ENCODE measurements at places on chromosomes 5 and 9.

DNA sequence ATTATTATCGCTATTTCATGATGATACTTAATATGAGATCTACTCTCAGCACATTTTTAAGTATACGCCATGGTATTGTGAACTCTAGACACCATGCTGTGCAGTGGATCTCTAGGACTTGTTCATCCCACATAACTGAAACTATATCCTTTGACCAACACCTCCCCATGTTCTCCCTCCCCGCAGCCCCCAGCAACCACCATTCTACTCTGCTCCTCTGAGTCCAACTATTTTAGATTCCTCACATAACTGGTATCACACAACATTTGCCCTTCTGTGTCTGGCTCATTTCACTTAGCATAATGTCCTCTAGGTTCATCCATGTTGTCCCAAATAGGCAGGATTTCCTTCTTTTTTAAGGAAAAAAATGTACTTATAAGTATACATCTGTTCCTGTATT is 6.6 kb upstream of the TBC1D2 start:
- DNase-seq, result no peak

DNA sequence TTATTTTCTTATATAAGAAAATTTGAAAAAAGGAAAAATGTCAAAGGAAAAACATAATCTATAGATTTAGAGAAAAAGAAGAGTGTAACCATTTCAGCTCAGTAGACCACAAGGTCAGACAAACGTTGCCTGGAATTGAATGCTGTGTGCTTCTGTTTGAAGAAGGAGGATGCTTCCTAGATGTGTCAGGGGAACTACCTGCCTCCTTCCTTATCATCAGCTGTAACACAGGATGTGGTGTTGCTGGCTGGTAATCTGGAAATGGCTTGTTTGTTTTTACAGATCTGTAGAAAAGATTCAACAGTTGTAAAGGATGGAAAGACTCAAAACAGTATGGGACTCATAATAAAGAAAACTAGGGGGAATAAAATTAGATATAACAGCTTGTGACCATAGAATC is 160.7 kb upstream of the MEF2C start:
- no peak for DNase-seq

DNA sequence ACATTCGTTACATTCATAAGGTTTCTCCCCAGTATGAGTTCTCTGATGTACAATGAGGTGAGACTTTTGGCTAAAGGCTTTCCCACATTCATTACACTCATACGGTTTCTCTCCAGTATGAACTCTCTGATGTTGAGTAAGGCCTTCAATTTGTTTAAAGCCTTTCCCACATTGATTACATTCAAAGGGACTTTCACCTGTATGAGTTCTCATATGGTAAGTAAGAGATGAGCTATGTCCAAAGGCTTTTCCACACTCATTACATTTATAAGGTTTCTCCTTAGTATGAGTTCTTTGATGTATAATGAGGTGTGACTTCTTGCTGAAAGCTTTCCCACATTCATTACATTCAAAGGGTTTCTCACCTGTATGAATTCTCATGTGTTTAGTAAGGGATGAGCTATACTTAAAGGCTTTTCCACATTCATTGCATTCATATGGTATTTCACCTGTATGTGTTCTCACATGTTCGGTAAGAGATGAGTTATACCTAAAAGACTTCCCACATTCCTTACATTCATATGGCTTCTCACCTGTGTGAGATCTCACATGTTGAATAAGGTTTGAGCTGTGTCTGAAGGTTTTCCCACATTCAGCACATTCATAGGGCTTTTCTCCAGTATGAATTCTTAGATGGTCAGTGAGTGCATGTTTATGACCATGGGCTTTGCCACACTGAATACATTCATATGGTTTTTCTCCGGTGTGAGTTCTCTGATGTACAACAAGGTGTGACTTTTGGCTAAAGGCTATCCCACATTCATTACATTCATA is 13.5 kb downstream of the ZFP37 start:
- DNase-seq, result peak; percentile 1

DNA sequence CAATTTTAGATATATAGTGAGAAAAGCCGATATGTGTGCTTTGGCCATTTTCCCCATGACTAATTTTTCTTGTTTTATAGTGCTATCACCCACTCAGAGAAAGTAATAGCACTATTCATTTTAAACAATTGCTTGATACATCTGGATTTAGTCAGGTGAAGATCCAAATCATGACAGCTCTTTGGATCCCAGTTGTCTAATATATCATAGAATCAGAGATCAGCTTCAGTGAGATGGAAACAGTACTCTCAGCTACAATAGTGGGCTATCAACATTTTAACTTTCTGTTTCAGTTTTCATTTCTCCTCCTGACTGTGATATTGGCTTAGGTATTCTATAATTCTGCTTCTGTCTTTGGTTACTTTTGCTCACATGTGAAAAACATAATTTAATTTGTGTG is 38.7 kb downstream of the VCAN start:
- no peak for DNase-seq

GRCh38 chr5:39376293-39376714 is 12.0 kb upstream of the C9 start:
- DNase-seq, result peak; percentile 79

DNA sequence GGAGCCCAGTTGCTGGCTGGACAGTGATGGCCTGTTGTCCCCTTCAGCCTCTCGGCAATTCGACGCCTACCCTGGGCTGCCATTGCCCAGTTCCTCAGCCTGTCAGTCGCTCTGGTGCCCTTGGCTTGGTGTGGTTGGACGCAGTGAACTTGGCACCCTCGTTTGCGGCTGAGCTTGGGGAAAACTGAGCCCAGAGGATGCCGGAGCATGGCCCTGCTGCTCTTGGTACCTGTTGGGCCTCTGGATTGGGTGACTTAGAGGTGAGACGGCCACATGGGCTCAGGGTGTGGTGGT is 16.5 kb downstream of the WNK2 start:
- DNase-seq, result no peak

GRCh38 chr5:1819458-1819857 is 18.3 kb downstream of the NDUFS6 start:
- DNase-seq, result no peak

DNA sequence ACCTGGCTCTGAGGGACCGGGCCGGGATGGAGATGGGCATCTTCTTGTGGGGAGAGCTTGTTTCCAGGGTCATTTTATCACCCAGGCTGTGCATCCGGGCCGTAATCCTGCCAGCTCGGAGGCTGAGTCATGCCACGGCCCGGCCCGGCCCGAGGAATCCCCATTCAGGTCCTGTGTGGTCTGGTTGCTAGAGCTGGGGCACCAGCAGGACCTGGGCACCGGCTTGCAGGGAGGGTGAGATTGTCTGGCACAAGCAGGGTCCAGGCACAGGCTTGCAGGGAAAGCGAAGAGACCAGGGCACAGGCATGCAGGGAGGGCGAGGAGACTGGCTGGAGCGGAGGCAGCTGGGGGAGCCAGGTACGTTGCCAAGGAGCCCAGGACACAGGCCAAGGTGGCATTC is 106.8 kb downstream of the RXRA start:
- DNase-seq, result peak; percentile 47

DNA sequence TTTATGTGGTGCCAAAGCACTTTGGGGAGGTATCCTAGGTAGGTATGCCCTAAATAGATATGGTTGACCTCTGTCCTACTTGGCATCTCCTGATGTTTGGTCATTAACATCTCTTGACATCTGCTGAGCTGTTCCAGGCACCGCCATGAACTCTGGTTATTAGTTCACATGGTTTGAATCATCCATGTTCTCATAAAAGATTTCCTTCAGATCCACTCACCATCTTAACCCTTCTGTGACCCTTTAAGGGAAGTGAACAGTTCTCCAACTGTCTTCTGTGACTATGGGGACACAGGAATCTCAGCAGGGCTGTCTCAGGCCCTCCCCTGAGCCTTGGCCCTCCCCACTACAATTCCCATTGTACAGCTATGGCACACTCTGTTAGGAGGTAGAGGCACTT is 167.7 kb downstream of the CDH6 start:
- no peak for DNase-seq

DNA sequence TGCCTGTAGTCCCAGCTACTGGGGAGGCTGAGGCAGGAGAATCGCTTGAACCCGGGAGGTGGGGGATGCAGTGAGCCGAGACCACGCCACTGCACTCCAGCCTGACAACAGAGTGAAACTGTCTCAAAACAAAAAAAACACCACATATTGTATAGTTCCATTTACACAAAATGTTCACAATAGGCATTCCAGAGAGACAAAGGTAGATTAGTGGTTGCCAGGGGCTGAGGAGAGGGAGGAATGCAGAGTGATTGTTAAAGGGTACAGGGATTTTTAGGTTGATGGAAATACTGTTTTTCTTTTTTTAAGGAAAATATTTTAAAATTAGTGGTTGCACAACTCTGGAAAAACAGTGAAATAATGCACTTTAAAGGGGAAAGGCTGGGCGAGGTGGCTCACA is 19.6 kb downstream of the ETF1 start:
- no peak for DNase-seq

DNA sequence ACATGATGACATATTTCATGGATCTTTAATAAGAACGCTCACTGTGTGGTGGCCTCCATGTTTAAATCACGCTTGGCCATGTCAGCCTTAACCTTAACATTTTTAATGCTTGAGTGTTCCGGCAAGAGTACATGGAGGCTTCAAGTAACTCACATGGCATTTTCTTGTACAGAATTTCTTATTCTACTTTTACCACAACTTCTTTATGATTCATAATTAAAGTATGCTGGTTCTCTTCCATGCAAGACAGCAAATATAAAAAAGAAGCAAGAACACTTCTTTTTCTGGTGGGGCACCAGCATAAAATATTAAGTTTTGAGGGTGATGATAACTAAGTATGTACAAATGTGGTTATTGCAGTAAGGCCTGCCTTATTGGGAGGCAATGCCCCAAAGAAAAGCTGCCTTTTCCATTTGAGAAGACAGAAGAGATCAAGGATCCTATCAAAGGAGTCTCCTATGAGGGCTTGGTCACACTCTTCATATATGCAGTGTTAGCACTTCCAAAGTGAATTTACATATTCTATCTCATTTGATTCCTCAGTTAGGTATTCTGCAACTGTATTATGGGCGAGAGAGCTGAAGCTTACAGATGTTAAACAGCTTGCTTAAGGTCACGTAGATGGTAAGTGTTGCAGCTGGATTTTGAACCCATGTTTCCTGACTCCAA is 382.7 kb upstream of the MEF2C start:
- DNase-seq, result no peak

DNA sequence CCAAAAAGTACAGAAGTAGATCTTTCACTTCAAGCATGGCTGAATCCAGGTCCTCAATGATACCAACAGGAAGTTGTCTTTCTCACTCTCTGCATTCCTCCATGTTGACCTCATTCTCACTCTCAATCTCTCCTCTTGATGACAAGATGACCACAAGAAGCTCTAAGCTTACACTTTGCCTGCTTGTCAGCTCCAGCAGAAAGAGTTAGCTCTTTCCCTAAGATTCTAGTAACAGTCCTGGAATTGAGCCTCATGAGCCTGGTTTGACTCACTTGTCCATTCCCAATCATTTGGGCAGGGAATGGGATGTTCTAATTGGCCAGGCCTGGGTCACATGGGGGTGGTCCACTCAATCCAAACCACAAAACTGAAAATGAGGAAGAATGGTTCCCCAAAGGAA is 3.3 kb upstream of the CLTA start:
- no peak for DNase-seq

- DNase-seq, result no peak
Measured at GRCh38 chr5:123059455-123059854, 22.9 kb upstream of the PPIC start.

- no peak for DNase-seq
Measured at GRCh38 chr5:10666531-10667299, 94.3 kb downstream of the DAP start.

- no peak for DNase-seq
Measured at GRCh38 chr5:2459251-2459650, 292.2 kb downstream of the IRX2 start.

DNA sequence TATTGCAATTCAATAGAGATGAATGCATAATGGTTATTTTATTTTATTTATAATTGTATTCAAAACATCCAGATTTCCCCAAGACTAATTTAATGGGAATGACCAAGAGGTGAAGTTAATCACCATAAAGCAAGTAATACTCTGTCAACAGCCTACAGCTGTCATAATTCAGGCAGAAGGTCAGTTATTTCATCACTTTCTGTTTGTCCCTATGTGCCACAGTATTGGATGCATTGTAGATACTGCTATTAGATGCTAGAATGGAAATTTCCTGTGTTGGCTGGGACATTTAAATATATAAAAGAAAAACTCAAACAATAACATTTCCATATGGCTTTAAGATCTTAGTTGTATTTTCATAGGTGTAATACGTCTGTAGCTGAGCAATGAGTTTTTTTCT is 56.7 kb upstream of the MINAR2 start:
- no peak for DNase-seq

DNA sequence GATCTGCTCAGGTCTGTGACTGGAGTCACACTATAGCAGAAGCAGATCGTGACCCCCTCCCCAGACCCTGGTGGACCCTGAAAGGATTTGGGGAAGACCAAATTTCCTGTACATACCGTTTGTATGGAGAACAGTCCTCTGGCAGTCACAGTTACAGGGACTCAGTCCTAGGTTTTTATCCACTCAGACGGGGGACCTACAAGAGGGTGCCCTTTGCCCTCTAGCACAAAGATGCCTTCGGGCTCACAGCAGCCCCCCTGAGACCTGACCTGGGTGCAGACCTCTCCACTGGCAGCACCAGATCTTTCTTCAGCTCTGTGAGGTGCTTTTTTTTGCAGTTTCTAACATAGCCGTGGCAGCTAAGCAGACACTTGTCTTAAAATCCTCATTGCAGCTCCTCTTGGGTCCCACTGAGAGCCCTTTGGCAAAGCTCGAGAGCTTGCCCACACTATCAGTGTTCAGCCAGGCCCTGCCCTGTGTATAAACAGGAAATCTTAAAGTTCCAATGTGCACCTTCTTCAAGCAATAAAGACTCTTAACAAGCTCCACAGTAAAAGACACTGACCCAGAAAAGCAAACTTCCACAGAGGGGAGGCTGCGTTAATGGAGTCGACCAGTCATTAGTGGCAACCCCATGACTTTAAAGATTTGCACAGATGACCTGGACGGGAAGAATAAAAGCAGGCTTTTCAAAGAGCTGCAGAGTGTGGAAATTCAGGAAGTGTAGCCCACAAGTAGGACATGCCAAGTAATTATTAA is 71.8 kb upstream of the LHFPL2 start:
- peak; percentile 18 for DNase-seq

- DNase-seq, result no peak
Measured at GRCh38 chr5:55919625-55920024, 68.5 kb downstream of the IL31RA start.

DNA sequence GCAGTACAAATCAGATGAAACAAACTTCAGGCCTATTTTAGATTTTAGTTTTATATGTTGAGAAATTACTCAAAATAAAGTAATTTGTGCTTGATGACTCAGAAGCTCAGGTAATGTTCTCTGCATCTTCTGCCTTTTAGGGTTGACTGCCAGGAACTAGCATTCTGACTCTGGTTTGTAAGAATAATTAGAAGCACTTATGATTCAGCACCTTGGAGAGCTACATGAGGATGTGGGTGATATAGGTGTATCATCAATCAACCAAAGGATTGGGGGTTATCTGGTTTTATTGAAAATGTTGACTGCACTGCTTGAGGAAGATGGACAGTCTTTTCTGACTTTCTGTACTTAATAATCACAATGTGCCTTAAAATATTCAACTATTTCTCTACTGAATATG is 118.7 kb upstream of the SGCD start:
- no peak for DNase-seq

GRCh38 chr5:1181451-1182359 is 19.7 kb upstream of the SLC6A19 start:
- DNase-seq, result no peak

Measured in dermis blood vessel endothelial cell (primary cell).